ENCODE measurements at places on chromosomes 11 and 22.
A peak's percentile ranks its signal among the peaks of the same experiment; 100 is the strongest.

GRCh38 chr11:67381244-67381972, 8.0 kb upstream of the CLCF1 start:
- no peak for DNase-seq

DNA sequence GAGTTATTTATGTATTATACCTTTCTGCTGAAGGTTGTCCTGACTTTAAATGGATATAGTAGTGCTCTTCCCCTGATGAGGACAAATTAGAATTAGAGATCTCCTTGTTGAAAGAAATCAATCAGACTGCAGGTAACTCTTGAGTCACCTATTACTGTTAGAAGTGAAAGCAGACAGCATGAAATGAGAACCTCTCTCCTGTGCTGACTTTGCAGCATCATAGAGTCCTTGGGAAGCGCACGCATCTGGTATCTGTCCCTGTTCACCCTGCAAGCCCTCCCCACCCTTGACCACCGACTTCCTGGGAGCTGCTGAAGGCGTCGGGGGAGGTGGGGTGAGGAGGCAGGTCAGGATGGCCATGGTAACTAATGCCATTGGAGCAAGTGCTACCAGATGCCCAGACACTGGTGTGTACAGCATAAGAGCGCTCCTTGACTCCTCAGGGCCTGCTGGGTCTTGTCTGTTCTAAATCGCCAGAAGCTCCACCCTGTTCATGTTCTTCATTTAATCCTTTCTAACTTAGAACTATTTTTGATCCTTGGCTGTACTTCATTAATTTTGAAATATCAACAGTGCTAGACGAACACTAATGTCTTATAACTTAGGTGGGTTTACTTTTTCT, 143.9 kb downstream of the WNT7B start:
- DNase-seq: no peak

GRCh38 chr11:14500181-14500651, 605 bp upstream of the COPB1 start:
- peak; percentile 24 for DNase-seq

DNA sequence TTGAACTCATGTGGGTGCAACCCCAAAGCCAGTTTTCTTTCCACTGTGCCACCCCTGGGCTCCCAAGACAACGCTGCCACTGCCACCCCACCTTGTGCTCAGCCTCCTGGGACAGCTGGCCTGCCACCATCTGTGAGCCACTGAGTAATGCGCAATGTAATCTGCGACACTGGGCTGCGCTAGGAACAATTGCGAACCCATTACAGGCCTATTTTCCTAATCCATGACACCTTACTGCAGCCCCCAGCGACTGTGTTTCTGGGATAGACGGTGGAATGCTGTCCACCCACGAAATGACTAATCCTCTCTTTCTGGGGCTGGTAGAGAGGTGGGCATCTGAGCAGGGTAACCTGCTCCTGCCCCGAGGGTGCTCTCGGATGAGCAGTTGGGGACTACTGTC, 22.2 kb downstream of the FLRT1 start:
- DNase-seq: no peak

GRCh38 chr11:66326261-66327111, 9.6 kb upstream of the CD248 start:
- DNase-seq: no peak

DNA sequence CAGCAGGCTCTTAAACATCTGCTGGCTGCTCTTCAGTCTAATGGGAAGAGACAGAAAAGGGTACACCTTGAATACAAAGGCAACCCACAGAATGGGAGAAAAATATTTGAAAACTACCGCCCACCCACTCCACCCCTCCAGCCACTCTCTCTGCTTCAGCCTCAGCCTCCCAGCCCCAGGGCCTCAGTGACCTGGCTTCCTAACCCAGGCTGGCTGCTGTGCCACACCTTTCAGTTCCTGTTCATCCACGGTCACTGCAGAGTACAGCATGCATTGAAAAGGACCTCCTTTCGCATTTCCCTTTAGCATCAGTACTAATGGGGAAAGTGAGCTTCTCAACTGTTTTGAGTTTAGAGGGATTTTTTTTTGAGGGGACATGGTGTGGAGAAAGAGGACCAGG, 28.8 kb upstream of the SERPIND1 start:
- DNase-seq: no peak

- no peak for DNase-seq
These were observed 22.8 kb downstream of the PITPNB start for GRCh38 chr22:27896245-27896644.

DNA sequence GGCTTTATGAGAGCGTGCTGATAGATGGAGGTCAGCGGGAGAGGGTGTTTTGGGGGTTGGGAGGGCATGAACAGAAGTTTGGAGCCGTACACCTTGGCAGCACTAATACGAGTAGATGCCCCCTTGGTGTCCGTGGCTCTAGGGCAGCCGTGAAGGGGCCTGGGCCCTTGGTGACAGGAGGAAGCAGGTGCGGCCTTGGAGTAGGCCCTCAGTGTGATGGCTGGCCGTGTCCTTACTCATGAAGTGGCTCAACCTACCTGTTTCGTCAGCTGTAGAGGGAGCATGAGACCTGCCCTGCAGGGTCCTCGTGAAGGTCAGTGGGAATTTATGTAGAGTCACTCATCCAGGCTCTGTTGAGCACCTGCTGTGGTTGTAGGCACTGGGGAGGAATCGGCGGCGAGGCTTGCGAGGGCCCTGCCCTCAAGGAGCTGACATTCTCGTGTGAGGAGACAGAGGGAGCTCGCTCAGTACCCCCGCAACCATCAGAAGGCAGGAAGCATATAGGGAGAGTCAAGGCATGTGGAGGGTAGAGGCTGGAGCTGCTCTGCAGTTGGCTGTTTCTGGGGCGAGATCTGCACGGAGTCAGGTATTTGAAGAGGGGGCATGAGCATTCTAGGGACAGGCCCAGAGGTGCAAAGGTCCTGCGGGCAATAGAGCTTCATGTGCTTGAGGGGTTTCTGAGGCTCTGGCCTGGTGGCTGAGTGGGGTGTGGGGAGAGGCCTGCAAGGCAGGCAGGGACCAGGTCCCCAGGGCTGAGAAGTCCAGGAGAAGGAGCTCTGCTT, 39.6 kb downstream of the TBC1D22A start:
- DNase-seq: no peak

GRCh38 chr11:6855971-6856541, 6.8 kb upstream of the OR10A2 start:
- no peak for DNase-seq

GRCh38 chr11:22875869-22876473, 15.7 kb upstream of the CCDC179 start:
- peak; percentile 89 for DNase-seq

DNA sequence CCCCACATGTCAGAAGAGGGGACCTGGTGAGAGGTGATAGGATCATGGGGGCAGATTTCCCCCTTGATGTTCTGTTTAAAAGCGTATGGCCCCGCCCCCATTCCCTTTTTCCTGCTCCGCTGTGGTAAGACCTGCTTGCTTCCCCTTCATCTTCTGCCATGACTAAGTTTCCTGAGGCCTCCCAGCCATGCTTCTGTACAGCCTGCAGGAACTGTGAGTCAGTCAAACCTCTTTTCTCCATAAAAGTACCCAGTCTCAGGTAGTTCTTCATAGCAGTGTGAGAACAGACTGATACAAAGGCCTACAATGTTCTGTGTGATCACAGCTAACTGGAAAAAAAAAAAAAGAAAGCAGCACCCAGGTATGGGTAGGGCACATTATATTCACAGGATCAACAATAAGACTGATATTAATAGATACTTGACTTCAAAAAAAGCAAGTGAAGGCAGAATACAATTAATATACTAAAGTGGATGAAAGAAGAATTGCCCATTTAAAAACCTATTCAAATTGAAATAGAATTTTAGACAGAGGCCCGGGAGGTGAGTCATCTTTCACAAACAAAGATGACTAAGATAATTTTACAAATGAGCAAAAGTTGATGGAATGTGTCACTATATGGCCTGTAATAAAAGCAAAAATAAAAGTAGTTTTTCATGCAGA, 1.7 kb upstream of the OR52K1 start:
- DNase-seq: no peak

DNA sequence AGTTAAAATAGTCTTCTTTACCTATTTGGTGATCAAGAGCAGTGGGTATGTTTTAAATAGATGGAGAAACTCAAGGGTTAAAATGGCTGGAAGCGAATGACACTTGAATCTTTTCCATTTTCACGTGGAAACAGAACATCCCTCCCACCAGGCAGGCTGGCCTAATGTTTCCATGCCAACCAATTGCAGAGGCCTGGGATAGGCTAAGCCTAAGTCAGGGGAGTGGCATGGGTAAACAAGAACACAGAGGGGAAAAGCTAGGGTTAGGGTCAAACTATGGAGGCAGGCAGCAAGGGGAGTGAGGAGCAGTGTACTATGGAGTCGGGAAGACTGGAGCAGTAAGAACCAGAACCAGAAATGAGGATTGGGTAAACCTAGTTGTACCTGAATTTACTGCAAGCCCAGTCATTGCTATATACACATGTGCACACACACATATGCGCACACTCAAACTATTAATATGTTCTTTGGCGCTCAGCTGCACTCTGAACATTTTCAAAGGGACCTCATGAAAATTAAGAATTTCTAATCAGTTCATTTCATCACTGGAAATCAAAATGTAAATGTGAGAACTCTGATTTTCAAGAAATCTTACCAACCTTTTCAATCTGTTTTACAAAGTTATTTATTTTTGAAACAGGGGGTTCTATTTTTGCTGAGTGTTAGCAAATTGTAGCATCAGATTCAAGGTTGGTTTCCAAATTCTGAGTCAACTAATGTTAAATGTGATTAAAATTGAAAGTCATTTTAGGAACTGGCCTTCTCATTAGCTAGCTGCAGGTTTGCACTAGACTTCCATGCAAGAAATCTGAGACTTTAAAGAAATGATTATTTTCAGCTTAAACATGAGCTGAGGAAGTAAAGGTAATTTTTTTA, 327.0 kb upstream of the CCDC90B start:
- DNase-seq: no peak

DNA sequence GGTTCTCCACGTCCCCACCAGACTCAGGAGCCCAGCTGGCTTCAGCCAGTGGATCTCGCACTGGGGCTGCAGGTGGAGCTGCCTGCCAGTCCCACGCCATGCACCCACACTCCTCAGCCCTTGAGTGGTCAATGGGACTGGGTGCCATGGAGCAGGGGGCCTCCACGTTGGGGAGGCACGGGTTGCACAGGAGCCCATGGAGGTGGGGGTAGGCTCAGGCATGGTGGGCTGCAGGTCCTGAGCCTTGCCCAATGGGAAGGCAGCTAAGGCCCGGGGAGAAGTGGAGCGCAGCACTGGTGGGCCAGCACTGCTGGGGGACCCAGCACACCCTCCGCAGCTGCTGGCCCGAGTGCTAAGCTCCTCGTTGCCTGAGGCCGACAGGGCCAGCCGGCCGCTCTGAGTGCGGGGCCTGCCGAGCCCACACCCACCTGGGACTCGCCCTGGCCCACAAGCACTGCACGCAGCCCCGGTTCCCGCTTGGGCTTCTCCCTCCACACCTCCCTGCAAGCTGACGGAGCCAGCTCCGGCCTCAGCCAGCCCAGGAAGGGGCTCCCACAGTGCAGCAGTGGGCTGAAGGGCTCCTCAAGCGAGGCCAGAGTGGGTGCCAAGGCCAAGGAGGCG, 258.5 kb upstream of the PDGFD start:
- no peak for DNase-seq

DNA sequence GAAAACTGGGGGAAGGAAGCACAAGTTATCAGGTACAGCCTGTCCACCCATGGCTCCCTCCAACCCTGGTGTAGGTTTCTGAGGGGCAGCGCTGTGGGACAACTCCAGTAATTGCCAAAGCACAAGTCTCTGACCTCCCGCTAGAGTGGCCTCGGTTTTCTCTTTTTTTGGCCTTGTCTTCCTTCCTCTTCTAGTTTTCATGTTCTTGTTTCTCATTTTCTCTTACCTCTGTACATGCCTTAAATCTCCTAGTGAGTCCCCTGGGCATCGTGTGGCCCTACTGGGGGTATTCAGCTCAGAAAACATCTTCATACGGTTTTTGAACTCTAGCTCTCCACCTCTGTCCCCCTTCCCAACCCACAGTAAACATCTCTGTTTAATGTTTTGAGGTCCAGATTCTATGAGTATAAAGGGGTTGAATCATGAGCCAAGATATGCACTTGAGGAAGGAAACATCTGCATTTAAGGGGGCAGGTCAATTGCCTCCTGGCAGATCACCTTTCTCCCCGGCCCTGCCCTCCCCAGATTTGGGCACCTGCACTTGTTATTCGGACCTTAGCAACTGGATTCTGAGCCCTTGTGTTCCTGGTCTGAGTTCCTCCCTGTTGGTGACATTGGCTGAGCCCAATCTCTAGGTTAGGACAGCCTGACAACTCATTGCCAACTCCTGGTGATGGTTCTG, 8.4 kb upstream of the LMO2 start:
- DNase-seq: no peak

DNA sequence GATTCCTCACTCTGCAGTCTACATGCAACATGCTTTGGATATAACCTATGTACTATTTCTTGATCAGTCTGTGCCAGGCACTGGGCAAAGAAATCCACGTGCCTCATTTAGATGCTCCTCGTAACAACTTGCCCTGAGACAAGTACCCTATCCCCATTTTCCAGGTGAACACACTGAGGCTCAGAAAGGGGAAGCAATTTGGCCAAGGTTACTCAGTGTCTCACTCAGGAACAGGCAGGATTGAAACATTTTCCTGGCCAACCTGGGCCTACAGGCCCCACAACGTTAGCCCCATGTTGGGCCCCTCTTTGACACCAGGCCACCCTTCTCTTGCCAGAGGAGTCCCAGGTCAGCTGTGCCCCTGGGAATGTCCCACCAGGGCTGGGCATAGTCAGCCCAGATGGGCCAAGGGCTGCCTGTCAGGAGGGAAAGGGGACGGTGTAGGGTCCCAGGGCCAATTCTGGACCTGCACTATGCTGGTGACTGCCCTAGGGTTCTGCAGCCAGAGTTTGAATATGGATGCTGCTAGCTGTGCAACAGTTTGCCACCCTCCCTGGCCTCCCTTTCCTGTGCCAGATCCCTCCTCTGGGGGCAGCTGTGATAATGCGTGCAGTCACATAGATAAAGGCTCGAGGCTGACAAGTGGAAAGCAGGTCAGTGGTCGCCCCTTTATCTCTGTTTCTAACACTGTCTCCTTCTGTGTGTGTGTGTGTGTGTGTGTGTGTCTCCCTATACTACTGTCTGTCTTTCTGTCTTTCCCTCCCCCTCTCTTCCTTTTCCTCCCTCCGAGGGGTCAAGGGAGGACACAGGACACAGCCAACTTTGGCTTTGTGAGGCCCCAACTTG, 10.4 kb upstream of the EMID1 start:
- DNase-seq: no peak

DNA sequence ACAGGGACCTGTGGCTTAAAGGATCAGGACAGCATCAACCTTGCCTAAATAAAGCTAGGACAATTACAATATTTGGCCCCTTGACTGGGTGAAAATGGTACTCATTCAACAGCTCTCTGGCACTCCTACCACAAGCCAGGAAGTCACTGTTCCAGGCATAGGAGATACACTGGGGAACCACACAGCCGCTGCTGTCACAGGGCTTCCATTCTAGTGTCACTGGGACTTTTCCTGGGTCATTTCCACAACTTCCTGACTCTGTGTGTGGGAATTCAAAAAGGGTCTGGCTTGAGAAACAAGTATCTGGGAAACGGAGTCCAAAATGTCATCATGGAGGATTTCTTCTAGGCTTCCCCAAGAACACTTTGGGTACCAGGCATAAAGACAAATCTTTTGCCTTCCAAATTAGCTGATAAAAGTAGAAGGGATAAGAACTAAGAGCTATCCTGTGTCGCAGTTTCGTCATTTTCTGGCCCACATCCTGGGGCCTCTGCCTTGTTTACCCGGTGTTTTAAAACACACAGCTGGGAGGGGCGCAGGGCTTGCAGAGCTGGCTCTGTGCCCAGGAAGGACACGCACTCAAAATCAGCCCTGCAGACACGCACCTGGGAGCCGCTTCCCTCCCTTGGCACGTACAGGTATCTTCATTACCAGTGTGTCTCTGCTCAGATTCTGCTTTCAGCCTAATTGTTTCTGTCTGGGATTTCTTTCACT, 38.0 kb downstream of the TMEM45B start:
- DNase-seq: peak; percentile 94

- peak; percentile 49 for DNase-seq
These were observed 98.3 kb upstream of the CHRM4 start for GRCh38 chr11:46489656-46490560.
